Purkinje cell (primary cell): ENCODE measurements at places on chromosomes 13 and 19. TPM values are rescaled to one million over a fixed set of nuclear protein-coding genes. Genes with fewer than 3 reads are reported as not detected.

Gene GAPDHS
- not detected in 2 replicates for polyA plus RNA-seq

Gene SBK3
- polyA plus RNA-seq: not detected in 2 replicates

Gene NCR1
- not detected in 2 replicates for polyA plus RNA-seq

Gene PRR22
- not detected in 2 replicates for polyA plus RNA-seq

Gene CPB2
- 0.20 TPM in 1 of 2 replicates, not detected in the other for polyA plus RNA-seq

Gene KLK4
- not detected in 2 replicates for polyA plus RNA-seq

Gene SERPINE3
- not detected in 2 replicates for polyA plus RNA-seq
